CD4-positive, alpha-beta memory T cell (primary cell): ENCODE measurements at places on chromosomes 16 and 17.

DNA sequence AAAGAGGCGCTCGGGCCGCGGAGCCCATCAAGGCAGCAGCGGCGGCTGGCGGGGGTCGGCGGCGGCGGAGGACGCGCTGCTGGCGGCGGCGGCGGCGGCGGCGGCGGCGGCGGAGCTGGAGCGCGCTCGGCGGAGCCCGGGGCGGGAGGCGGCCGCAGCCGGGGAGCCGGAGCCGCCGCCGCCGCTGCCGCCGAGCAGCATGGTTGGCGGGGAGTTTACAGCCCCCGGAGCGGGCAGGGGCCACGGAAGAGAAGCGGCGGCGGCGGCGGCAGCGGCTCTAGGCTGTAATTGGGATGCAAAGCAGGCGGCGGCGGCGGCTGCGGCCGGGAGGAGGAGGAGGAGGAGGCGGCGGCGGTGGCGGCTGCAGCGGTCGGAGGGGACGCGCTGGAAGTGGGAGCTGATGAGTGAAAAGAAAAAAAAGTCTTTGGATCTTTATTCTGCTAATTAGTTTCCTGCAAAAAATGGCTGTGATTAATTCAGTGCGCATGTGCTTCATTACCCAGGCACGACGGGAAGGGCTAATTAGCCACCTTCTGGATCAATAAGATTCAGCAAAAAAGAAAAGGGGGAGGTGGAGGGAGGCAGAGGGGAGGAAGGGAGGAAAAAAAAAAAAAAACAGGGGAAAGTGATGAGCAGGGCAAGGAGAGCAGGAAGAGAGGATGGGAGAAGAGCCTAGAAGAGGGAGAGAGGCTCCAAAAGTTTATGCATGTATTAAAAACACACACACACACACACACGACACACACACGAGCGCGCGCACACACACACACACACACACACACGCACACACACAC is 10.9 kb upstream of the ZFHX3 start:
- DNase-seq: no peak

- DNase-seq: no peak
Measured at GRCh38 chr16:75206749-75207451, at the start of gene CTRB2. Gene CTRB2, minus strand, starts transcription at chr16:75207161. Its CDS starts 20 bp downstream, at chr16:75207141.

- no peak for DNase-seq
Measured at GRCh38 chr16:1036726-1037393, 35.7 kb upstream of the SSTR5 start.

- DNase-seq: no peak
Measured at GRCh38 chr16:87471278-87472141, 21.3 kb downstream of the ZCCHC14 start.

- no peak for DNase-seq
Measured at GRCh38 chr16:30904114-30904780, 7.8 kb downstream of the CTF1 start.

DNA sequence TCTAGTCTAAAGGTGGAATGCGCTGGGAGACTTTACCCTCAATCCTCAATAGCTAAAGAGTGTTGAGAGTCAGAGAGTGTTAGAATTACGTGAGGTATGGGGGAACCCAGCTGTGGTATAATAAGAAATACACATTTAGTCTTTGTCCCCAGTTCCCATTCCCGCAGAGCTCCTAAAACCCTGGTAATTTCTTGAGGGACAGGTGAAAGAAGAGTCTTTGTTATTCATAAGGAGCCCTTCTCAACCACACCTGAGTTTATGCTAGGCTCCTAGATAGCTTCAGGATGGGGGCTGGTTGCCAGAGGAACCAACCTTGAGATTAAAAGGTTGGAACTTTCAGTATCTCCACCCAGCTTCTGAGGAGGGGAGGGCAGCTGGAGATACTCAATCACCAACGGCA is 5.8 kb downstream of the ZNF18 start:
- no peak for DNase-seq

DNA sequence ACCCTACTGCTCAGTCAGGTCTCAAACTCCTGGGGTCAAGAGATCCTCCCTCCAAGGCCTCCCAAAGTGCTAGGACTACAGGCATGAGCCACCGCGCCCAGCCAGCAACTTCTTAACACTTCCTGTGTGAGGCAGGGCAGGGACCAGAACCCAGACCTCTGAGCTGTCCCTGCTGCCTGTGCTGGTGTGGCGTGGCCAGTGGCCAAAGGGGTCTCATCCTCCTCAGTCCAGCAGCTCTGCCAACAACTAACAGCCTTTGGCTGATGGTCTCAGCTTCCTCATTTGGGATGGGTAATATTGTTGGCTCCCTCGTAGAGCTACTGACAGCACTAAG is 1.4 kb upstream of the LLGL1 start:
- no peak for DNase-seq

- no peak for DNase-seq
Measured at GRCh38 chr16:8107296-8107695, 483.0 kb downstream of the TMEM114 start.

GRCh38 chr16:79452671-79453070 is 147.9 kb downstream of the MAF start:
- no peak for DNase-seq

- no peak for DNase-seq
Measured at GRCh38 chr16:48347980-48348379, 37.2 kb downstream of the SIAH1 start.

DNA sequence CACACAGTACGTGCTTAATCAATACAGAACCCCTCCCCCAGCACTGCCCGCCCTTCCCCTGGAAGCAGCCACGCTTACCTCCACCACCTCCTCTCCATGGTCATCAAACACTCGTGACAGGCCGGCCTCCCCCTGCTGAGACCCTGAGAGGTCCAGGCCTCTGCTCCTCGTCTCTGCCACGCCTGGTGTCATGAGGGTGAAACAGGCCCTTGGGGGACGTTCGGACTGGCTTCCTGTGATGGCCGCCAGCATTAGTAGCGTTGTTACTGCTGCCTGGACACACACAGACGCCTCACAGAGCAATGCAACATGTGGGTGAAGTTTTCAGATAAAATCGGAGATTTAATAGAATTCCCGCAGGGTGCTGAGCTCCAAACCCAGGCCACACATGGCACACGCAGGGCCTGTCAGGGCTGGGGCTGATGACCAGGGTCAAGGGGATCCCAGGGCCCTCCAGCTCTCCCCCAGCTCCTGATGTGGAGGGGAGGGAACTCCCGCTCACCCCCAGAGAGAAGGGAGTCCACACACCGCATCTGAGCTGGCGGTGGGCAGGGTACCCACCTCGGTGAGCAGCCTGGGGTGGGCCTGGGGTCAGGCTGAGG is 15.9 kb upstream of the SLC38A10 start:
- no peak for DNase-seq

DNA sequence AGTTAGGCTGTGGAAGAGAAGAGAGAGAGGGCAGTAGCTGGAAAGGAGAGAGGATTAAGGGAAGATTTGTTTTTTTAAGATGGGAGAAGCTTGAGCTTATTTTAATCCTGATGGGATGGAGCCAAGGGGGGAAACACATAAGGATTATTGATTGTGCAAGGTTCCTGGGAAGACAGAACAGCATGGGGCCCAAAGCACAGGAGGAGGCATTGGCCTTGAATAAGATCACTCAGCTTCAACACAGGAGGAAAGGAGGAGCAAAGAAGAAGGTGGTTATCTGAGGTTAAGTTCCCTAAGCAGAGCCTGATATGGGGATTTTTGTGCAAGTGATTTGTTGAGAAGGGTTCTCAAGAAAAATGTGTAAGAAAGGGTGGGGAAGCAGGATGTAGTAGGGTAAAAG is 169.8 kb downstream of the ABCC12 start:
- DNase-seq: no peak
